ENCODE measurements at places on chromosomes 11 and 22.

GRCh38 chr11:123227763-123228495, 32.9 kb upstream of the CLMP start:
- DNase-seq, result no peak

GRCh38 chr22:27405672-27406388, 395.7 kb downstream of the MN1 start:
- no peak for DNase-seq

- DNase-seq, result no peak
These were observed 179.0 kb downstream of the GRM5 start for GRCh38 chr11:88886796-88887195.

DNA sequence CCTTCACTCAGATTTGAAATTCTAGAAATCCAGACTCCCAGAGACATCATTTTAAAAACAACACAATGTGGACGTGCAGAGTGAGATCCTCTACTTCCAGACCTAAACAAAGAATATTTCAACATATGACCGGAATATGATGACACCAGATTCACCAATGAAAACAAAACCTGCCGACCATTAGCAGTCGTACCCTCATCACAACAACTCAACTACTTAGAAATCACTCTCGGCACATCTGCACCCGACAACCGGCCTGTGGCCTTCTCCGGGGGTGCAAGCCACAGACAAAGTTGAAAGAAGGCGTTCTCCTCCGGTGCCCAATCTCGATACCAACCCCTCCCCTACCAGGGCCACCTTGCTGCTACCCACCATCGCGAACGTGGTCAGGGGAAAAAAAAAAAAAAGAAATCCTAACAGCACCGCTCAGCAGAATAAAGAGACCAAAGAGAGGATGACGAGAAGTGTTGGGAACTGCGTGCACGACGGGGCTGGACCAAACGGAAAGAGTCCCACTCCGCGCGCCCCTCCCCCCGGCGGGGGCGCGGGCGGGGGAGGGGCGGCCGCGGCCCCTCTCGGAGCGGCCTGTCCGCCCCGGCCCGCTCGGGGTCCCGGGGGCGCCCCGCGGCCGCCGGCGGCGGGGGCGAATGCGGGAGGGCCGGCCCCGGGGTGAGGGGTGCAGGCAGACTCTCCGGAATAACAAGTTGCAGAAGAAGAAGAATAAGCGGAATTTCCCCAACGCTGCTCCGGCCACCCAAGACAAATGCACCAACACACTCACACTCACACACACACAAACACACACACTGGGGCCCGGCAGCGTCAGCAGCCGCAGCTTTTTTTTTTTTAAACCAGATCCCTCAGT, 1.7 kb downstream of the PHF21A start:
- peak; percentile 65 for DNase-seq

DNA sequence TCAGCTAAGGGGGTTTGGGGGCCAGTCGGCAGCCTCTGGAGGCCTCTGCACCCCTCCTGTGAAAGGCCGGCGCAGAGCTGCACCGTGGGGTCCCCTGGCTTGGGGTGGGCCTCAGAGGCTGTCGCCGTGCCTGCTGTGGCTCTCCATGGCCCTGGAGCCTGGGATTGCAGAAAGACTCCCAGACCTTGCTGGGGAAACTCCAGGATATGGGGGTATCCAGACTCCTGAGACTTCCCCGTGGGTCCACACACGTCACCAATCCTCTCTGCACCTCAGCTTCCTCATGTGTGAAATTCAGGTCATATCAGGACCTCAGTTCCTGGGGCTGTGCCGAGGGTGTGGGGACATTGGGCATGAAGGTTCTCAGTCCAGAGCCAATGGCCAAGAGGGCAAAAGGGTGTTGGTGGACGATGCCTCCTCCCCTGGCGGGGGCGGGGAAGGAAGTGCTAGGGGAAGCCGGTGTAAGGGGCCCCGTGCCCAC, 97.1 kb downstream of the KCNQ1 start:
- no peak for DNase-seq

GRCh38 chr22:19679522-19680101, 34.7 kb upstream of the SEPTIN5 start:
- DNase-seq, result no peak

GRCh38 chr11:12539572-12539971, 134.6 kb upstream of the TEAD1 start:
- DNase-seq, result no peak

DNA sequence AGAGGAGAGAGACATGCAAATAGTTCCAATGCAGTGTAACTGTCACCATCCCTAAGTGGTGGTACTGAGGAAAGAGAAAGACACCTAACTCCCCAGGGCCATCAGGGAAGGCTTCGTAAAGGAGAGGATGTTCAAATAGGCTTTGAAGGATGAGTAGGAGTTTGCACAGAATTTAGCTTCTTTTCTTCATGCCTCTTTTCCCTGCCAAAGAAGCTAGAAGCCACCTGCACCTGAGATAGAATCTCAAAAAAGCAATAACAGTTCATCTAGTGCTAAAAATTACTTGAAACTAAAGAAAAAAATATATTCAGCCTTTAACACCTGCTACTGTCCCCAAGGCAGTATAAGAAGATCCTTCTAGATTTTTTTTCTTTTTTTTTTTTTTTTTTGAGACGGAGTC, 16.7 kb upstream of the XBP1 start:
- DNase-seq, result no peak

GRCh38 chr11:69489746-69490365, 8.4 kb downstream of the LINC01488 start:
- no peak for DNase-seq

- no peak for DNase-seq
These were observed 27.8 kb downstream of the ETS1 start for GRCh38 chr11:128559496-128560103.

DNA sequence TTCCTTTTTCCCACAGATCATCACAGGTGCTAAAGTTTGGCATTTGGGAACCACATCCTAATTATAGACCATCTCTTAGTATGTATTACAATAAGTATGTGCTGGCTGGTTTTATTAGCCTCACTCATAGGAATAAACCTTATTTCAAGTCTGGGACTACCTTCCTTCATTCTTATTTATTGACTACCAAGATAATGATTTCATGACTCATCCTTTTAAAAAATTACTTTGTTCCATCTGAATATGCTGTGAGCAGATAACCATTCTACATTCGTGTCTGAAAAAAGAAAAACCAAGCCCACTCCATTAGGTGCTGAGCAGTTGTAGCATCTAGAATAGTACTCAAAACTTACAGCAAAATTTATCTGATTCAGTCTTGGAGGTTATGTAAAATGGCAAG, 12.3 kb downstream of the TNRC6B start:
- DNase-seq, result no peak

DNA sequence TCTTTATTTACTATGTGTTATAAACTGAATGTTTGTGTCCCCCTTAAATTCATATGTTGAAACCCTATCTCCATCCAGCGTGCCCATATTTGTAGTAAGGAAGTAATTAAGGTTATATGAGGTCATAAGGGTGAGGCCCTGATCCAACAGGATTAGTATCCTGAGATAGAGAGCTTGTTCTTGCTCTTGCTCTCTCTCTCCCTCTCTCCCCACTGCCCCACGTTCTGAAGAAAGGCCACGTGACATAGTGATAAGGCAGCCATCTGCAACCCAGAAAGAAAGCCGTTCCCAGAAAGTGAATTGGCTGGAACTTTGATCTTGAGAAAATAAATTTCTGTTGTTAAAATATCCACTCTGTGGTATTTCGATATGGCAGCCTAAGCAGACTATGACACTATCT, 212.5 kb downstream of the SWAP70 start:
- DNase-seq, result no peak

DNA sequence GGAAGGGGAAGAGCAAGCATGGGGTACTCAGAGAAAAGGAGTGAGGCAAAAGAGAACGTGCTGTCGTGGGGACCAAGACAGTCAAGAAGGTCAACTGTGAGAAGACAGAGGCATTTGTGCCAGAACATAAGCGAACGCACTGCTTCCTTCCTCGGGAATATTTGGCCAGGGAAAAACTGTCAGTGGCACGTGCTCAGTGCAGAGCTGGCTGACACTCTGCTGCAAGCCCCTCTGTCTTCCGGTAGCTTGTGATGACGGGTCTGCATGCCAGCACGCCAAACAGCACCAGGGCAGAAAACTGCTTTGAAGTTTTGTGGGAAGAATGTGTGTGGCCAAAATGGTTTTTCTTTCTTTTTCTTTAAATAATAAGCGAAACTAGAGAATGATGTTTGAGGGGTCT, 60.6 kb downstream of the SMCO4 start:
- no peak for DNase-seq

- DNase-seq, result no peak
These were observed 96.0 kb downstream of the ETS1 start for GRCh38 chr11:128491195-128491936.
